ENCODE measurements at places on chromosomes 1 and 21.

DNA sequence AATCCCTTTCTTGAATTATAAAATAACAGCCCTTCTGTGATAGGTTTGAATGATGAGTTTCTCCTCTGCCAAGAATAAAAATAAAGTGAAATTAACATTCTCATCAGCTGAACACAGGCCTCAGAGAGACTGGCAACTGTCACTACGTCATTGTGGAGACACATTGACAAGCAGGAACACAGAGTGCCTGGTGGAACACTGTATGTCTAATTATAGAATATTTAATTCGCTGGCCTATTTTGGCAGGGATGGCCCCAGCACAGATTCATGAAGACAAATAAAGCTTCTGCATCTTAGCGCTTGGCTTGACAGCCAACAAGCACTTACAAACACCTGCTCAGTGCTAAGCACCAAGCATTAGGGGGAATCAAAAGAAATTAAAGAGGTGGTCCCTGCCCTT is 52.0 kb upstream of the SMYD2 start:
- no peak for DNase-seq

DNA sequence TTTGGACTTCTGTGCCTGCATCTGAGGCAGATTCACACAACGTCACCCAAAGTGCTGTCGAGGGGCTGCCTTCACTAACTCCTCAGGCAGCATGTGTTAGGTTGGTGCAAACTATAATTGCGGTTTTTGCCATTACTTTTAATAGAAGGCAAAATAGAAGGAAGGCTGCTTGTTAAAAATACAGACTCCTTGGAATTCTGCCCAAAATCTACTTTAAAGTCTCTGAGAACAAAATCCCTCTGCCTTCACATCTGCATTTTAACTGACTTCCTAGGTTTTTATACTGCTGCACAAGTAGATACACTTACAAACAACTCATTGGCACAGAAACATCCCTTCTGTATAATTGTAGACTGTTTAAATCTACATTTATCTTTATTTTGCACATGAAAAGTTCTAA is 41.3 kb upstream of the SLC19A2 start:
- no peak for DNase-seq

DNA sequence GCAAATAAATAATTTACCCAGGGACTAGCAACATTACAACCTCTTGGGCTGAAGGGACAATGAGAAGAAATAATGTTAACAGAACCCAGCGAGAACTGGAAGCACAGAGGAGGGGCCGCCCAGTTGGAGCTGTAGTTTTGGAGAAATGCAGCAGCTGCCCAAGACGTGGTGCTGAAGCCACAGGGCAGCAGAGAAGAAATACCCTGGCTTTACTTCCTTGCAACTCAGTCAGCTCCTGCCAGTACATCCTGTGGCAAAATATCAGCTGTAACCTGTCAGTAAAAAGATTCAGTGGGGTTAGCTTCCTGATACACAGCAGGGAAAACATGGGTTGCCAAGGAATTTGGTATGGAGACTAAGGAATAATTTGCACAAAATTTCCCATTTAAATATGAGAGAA is 283.6 kb upstream of the USP25 start:
- no peak for DNase-seq

DNA sequence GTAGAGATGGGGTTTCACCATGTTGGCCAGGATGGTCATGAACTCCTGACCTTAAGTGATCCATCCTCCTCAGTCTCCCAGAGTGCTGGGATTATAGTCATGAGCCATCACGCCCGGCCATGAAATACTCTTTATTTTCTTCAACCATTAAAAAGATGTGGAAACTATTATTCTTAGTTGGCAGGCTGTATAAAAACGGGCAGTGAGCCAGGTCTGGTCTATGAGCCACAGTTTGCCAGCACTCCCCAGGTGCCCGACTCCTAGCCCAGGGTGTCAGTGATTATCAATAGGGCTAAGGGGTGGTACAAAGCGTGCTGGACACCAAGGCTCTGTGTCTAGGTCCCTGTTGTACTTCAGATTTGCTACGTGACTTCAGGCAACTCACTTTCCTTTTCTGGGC is 3.7 kb upstream of the TMEM61 start:
- DNase-seq = no peak

DNA sequence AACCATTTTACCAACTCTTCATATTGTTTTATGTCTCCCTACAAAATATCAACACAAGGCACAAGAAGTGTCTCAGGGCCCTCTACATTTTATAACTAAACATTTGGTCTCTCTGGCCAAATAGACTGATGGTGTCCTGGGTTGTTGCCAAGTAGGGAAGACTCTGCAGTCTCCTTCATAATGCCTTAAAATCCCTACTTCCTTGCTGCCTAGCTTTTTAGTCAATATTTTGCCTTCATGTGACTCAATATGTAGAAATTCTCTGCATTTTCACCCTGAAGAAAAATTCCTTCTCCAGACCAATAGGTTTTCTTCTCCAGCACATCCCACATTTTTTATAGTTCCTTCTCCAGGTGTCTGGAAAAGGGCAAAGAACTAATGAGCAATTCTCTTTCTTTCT is 72.6 kb upstream of the IPO9 start:
- no peak for DNase-seq

DNA sequence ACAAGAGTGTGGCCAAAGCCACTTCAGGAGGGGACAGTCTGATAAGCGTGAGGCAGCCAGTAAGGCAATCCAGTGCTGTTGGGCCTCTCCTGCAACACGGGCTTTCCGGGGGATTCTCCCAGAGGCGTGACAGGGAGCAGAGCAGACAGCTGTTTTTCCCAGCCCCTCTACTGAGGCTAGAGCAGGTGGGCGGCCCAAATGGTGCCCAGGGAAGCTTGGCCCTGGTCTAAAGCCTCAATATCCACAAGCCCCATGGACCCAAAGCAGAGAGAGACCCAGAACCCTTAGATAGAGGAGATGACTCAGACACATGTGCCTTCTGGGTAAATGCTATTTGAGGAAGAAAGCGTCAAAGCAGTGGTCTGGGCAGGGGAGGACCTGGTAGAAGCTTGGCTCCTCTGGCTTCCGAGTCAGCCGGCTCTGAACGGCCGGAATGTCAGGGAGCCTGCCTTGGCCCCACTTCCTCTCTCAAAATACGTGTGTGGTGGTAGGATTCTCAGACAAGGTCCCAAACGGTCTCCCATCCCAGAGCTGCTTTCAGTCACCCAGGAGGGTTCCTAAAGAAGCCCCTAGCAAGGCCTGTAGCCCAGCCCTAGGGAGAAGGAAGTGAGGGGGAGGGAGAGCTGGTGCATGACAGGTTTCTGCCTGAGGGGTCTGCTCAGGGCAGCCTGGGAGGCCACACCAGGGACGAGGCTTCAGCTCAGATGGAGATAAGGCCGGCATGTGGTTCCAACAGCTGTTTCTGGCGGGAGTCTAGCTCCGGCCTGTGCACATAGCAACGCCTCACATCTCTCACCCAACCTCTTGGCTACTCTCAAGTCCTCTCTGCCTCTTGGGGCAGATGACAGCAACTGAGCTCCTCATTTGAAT is 28.8 kb downstream of the PIK3C2B start:
- DNase-seq = no peak

DNA sequence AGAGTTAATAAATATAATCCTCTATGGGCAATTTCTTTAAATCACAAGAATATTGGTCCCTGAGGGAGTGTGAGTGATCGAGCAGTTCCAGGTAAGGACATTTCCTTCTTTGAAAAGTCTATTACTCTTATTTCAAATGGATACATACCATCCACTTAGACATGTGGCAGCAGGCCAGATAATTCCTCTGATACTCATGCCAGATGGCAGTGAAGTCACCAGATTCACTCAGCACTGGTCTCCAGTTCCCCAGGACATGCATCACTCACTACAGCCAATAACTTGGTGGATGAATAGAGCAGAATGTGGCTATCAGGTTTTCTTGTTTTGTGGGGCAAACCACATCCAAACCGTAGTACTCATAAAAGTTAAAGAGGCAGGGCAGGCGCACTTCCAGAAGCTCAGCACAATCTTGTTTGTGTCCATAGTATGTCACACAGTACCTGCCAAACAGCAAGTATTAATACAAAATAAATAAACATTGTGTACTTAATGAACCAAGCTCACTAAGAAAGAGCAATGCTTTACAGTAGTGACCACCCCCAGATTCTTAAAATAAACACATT is 74.2 kb upstream of the CD53 start:
- DNase-seq = no peak

DNA sequence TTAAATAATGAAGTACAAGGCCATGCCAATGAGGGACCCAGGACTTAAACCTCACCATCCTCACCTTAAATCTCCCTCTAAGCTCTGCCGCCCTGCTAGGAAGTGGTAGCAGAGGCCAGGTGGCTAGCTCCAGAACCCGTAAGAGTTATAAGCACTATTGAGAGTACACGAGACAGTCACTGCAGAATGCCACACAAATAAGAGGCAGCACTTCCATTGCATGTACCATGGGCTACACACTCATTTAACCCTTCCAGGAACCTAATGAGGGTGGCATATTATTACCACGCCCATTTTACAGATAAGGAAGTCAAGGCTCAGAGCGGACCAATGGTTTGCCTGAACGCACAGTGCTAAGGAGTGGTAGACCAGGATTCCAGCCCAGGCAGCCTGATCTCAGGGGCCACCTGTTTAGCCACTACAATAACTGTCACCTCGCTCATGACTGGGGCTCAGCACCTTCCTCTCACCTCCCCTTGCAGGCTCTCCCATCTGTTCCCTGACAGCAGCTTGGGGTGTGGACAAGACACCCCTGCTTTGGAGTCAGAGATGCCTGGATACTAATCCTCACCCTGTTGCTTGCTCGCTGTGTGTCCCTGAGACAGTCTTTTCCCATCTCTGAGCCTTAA is 54.8 kb upstream of the ID3 start:
- DNase-seq = no peak

GRCh38 chr1:221405146-221405545 is 336.7 kb downstream of the DUSP10 start:
- DNase-seq = no peak

DNA sequence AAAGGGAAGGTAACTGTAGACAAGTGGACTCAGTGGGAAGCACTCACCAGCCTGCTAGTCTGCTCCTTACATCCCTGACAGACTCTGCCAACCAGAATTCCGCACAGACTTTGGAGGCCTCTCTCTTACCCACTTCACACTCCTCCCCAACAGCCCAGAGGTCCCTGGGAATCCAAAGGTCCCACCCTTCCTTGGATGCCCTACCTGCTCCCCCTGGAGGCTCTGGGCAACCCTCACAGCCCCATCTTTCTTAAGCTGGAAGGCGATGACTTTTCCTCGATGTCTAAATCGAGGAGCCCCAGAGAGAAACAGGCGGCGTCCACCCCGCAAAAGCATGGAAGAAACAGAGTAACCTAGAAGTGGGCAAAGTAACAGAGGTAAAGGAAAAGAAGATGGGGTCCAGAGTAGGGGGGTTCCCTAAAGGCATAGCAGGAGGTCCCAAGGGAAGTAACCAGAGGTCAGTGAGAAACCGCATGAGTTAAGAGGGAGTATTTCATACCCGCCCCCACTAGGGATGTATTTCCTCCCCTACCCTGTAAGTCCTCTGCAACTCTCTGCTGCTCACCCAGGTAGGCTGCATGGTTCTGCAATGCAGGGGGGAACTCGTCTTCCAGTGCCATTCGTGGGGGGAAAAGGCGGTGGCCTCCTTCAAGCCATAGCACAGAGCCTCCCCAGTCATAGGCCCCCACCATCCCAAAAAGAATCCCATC is 8.4 kb downstream of the ITGA10 start:
- DNase-seq = no peak

Measured in activated CD4-positive, alpha-beta T cell treated with anti-CD3 and anti-CD28 coated beads, Interleukin-2, Interleukin-6, amounts not matched to agents 100 ng/mL and 50 ng/mL, durations not matched to agents 16 hours and 8 hours (primary cell).